ENCODE measurements at places on chromosomes 11 and 22.

GRCh38 chr11:119298726-119299125 lies 18.2 kb downstream of the MCAM start:
- DNase-seq: no peak

GRCh38 chr11:6022956-6023355 lies 7.6 kb downstream of the OR56A1 start:
- no peak for DNase-seq

- DNase-seq: no peak
These were observed 6.0 kb downstream of the MALAT1 start for GRCh38 chr11:65504674-65505465.

GRCh38 chr22:38843657-38844314 lies at the start of gene NPTXR:
NPTXR (minus strand) TSS chr22:38844028.
- DNase-seq: peak; percentile 64

DNA sequence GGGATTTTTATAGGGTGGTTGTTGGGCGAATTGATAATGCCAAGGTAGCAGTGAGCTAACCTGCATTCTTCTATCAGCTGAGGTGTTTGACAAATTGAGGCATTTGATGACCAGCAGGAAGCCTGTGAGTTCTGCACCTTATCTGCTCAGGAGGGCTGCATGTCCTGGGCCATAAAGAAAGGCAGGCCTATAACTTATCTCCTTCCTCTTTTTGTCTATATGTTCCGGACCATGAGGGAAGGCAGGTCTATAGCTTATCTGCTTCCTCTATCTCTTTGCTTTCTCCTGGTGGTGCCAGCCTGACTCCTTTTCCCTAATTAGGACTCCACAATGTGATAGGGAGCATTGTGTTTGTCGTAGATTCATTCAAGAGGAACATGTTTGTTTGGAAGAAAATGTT lies 8.6 kb upstream of the JAM3 start:
- DNase-seq: no peak

- DNase-seq: no peak
These were observed 193.3 kb downstream of the TRPC6 start for GRCh38 chr11:101390539-101390938.

- peak; percentile 44 for DNase-seq
These were observed 30.0 kb upstream of the TCF20 start for GRCh38 chr22:42300259-42301076.

- no peak for DNase-seq
These were observed 10.6 kb upstream of the SLC25A18 start for GRCh38 chr22:17552737-17553136.

DNA sequence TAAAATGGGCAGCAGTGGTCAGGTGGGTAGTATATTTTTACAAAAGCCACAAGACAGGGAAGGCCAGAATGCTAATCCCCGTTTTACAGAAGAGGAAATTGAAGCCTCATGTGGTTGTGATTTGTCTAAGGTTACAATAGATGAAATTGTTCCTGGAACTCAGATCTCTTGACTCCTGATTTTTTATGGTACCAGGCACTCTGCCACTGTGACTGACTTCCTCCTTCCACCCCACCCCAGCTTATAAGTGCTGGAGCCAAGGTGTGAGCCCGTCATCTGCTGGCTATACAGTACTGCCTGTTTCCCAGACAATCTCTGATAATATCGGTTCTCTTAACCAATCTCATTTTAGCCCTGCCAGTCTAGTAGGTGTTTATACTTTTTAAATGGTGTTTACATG lies 1.9 kb downstream of the SLC5A1 start:
- no peak for DNase-seq

DNA sequence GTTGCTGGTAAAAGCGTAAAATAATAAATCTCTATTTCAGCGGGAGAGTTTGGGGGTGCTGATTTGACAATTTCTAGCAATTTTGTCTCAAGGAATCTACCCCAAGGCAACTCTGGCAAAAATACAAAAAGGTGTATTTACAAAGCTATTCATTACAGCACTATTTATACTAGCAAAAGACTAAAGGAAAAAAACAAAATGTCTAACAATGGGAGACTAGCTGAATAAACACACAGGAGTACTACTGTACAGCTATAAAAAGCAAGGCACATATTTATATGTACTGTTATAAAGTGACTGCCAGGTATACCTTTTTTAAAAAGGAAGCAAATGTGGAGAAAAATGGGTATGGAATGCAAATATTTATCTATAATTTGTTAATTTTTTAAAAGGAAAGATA lies 32.7 kb downstream of the SLC35F2 start:
- no peak for DNase-seq

DNA sequence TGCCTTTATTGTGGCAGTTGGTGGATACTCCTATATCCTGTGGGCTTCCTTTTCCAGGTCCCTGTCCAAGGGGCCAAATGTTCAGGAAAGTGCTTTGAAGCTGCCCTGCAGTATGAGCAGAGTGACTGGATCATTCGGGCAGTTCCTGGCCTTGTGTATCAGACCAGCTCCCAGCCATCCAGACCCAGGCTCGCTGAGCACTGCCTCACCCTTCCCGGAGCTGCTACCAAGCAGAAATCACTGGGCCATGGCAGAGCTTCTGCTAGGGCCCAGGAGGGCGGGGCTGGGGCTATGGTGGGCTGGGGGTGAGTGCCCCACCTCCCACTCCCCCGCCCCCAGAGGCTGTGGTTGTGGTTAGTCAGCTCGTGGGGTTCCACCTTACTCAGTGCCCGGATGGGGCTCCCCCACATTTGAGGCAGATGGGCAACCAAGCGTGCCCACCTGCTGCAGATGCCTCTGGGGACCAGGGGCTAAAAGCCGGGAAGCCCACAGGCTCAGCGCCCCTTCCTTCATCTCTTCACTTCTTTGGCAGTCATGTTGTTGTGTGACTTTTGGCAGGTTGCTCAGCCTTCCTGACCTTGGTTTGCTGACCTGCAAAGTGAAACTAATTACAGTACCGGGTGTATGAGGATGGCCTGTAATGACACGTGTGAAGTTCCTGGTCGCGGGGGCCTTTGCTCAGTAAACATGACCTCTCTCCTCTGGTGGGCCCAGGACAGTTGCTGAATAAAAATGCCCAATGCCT lies 2.1 kb upstream of the LRRC32 start:
- DNase-seq: peak; percentile 35

GRCh38 chr11:86341382-86341781 lies 33.3 kb upstream of the CCDC81 start:
- no peak for DNase-seq

DNA sequence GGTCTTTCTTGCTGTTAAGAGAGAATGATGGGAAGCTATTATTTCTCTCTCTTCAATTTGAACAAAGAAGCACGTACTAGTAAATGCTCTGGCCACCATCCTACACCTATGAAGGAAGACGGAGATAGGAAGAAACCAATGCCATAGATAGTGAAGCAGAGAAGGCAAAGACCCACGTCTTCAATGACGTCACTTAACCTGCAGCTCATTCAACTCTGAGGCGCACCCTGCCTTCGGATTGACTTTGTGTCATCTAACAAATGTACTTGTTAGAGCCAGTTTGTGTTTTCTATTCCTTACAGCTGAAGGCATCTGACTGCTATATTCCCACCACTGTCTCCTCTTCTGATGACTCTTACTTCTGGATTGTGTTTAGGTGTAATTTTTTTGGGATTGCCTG lies 332.5 kb upstream of the DDI1 start:
- DNase-seq: no peak

DNA sequence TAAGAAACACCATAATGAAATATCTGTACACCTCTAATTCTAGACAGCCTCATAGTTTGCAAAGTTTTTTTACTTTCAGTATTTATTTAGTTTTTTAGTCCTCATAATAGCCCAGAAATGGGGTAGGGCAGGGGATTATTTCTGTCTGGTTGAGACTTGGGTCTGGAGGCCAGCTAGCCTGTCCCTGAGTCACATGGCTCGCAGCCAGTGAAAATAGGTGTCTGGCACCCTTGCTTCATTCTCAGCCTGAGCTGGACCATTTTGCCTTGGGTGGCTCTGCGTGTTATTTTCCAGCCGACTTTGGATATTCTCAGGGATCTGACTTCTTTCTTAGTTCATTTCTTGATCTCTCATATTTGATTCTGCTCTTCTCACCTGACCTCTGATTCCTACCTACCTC lies 123.9 kb upstream of the NARS2 start:
- no peak for DNase-seq

DNA sequence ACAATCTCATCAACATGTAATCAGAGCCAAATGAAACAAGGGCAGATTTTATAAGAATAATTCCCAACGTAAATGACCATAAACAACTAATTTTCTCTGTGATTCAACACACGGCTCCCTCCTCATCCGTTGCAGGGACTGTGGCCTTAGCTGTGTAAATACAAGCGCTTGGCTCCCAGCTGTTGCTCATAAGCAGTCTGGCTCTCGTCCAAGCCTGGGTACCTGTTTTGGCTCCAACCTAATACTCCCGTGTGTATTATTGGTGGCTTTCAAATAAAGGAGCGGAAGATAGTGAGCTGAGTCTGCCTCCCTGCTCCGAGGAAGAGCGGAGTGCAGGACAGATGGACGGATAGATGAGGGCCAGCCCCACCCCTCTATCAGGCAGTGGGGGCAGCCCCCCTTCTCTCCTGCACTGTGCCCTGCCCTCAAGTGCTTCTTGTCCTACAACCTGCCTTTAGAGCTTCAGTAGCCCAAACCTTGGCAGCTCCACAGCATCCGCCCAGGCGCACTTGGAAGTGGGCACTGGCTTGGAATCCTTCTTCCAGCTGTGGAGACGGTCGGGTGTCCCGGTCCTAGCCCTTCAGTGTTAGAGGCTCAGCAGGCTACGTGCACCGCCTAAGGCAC lies 670.9 kb downstream of the BRD1 start:
- DNase-seq: no peak

DNA sequence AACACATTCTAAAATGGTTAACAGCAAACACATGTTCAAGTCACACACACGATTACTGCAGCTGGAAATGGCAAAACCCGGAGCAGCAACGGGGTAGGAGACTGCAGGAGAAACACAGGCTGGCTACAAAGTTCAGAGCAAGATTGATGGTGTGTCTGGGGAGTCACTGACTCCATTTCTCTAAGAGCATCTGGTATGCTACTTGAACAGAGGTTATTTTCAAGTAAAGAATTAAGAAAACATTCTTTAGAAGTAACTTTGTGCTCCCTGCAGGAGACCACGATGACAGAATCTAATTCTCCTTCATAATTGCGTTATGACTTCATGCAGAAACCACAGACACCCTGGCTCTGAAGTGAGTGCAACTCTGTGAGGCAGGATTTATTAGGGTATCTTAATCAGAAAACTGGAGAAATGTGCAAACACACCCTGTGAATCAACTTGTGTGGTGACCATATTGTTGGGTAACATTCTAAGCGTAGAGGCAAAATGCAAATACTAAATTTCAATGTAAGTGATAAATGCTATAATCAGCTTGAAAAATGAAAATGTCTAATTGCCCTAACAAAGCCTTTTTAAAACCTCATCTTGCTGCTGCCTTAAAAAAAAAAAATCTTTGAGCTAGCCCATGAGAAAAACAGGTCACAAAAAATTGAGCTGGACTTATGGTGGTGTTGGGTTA lies 303.0 kb downstream of the CADM1 start:
- no peak for DNase-seq

DNA sequence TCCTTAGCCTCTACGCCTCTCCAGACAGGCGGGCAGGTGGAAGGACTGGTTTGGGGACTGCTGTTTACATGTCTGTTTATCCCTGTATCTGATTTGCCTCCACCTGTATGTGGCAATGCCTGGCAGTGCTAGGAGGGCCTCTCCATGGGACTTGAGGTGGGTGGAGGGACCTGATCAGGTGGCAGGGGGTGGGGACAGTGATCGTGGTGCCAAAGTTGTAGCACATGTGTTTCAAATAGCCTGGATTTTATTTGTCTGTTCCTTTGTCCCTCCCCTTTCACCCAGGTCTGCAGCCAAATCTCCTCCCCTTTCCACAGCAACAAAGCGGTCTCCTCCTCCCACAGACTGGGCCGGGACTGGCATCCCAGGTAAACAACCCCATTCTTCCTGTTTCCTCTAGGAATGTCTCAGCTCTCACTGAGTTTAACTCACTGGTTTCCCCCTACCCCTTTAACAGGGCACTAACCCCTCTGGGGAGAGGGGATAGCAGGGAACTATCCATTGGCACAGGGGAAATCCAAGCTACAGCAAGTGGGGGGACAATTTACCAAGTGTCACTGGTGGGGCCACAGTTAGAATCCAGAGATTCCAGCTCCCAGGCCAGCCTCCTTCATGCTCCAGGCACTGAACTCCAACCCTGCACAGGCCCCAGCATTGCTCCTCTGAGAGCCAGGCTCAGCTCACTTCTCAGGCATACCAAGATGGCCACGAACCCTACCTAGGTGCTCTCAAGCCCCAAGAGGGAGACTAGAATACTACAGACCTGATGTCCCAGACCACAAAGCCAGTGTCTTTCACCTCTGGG lies 22.9 kb upstream of the TLCD5 start:
- no peak for DNase-seq

DNA sequence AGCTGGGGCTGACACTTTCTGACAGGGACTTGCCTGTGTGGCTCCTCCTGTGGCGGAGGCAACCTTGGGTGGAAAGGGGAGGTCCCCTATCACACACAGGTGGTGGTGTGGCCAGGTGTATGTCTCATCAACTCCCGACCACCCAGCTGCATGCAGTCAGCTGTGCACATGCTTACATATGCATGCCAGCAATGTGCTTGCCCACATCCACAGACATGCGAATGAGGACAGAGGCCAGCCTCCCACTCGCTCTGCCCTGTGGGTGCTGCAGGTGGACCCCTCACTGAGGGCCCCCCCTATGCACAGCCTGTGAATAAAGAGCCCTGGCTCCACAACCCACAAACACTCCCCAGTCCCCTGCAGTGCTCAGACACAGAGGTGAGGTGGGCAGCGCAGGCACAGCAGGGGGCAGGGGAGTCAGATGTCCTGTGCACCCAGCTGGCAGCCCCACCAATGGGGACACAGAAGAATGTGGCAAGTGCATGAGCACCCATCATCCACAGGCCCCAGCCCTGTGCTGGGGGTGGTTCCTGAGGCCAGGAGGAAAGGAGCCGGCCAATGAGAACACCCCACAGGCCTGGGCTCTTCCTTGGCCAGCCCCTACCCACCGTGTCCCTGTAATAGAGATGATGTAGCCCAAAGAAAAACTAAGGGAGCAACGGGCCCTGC lies 9.5 kb downstream of the GNB1L start:
- no peak for DNase-seq

- DNase-seq: no peak
These were observed 65.5 kb upstream of the ARHGAP20 start for GRCh38 chr11:110777775-110778174.

GRCh38 chr11:76248210-76248609 lies 41.9 kb upstream of the WNT11 start:
- no peak for DNase-seq

DNA sequence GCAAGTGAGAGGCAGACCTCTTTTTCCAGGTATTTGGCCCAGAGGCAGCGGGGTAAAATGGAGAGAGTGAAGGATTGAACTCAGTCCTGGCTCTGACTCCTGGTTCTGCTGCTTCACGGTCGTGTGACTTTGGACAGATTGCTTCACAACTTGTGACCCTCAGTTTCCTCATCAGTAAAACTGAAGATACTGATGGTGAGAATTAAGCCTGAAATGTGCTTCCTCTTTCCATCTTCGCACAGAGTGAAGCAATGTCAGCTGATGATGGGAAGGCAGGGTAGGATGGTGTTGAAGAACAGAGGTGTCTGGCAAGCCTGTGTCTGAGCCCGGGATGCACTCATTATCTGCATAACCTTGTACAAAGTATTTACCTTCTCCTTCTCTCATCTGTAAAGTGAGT lies 59.0 kb downstream of the UBASH3B start:
- no peak for DNase-seq

GRCh38 chr11:67260406-67260805 lies 5.9 kb upstream of the GRK2 start:
- DNase-seq: no peak
